Activated CD4-positive, CD25-positive, alpha-beta regulatory T cell (primary cell): ENCODE measurements at places on chromosomes 6 and 20.
A peak's percentile ranks its signal among the peaks of the same experiment; 100 is the strongest.

GRCh38 chr20:50118203-50118602 is 5.3 kb upstream of the UBE2V1 start:
- DNase-seq, result no peak

DNA sequence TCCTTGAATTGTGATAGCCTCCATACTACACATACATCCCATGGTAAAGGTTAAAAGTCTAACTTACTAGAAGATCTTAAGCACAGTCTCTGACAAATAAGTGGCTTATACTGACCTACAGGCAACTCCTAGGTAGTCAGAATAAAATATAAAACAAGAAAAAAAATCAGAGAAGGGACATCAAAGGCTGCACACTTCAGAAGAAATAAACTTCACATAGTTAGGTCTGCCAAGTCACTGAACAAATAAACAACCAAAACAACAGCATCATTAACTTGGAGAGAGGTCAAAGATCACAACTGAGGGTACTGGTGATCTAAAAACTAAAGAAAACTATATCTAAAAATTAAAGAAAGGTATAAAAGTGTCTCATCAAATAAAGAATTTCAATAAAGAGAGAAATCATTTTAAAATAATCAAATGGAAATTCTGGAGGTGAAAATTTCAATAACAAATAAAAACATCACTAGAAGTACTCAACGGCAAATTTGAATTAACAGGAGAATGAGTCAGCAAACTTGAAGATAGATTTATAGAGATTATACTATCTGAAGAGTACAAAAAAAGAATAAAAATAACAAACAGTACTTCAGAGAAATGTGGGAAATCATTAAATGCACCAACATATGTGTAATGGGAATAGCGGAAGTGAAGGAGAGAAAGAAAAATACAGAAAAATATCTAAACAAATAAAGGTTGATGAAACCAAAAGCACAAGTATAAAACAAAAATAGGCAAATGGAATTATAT is 88.0 kb upstream of the UST start:
- DNase-seq, result no peak

DNA sequence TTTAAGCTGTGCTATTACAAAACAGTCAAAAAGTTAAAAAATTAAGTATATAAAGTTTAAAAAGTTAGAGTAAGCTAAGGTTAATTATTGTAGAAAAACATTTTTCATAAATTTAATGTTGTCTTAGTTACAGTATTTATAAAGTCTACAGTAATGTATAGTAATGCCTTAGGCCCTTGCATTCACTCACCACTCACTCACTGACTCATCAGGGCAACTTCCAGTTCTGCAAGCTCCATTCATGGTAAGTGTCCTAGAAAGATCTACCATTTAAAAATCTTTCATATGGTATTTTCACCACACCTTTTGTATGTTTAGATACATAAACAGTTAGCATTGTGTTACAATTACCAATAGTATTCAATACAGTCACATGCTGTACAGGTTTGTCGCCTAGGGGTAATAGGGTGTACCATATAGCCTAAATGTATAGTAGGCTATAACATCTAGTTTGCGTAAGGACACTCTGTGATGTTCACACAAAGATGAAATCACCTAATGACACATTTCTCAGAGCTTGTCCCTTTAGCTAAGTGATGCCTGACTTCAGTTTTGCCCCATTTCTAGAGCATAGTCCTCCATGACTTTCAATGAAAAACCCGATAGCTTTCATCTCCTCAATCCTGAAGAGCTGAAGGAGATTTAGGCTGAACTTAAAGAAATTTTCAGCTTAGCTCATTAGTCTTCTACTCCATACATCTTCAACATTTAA is 14.9 kb upstream of the HLA-DRA start:
- DNase-seq, result no peak

DNA sequence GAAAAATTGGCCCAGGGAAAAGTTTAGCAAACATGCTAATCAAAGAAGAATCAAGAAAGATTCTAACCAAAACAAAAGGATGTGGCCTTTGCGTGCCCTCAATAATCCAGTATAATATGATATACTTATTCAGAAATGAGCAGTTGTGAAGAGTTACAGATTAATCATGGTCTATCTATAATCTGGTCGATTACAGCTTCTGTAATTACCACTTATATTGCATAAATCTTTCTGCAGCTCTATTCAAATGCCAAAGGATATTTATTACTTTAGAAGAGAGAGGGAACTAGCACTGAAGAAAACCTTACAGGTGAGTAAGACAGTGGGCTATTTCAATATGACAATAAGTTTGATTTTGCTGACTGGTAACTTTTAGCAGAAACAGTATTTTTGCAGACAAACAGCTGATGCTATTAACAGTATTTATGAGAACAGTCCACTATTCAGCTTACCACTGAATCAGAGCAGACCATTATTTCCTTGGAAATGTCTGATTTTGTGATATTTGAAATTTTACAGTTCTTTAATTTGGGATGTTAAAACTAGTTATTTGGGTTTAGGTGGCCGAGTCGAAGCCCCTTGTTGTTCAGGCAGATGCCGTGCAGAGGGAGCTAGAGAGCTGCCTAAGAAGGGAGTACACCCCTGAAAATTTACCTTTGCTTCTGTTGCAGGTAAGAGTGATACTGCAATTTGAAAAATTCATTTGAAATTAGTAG is 92.2 kb downstream of the CEP57L1 start:
- DNase-seq, result peak; percentile 29

DNA sequence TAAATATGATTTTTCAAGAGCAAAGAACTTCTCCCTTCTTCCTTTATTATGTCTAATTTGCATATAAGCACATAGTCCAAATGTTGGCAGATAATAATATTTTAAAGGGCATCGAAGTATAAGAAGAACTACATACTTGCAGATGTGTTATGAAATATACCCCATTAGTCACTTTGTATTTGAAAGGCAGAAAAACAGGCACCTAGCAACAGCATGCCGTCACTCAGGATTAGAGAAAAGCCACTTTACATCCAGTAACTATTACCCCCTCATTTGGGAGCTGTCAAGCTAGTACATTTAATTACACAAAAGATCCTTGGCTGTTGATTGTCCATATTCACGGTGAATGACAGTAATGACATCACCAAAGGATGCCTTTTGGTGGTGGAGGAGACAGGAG is 99.3 kb upstream of the ARMC2 start:
- no peak for DNase-seq

DNA sequence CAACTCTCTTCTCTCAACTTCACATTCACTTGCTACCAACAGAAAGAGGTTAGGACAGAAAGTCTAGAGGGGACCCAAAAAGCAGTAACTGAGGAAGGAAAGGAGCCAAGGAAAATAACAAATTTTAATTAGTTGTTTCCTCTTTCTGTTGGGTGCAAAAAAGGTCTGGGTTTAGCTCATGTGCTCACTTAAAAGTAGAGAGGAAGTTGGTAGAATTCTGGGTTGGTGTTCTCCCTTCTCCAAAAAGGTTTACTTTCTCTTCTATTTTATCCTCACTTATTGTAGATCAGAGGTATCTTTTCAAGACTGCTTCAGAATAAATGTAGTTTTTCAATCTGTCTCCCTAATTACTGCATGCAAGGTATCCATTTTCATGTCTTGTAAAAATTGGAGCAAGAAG is 42.8 kb downstream of the MAP3K7 start:
- DNase-seq, result no peak

GRCh38 chr6:118650582-118651281 is 659 bp downstream of the CEP85L start:
- peak; percentile 27 for DNase-seq

DNA sequence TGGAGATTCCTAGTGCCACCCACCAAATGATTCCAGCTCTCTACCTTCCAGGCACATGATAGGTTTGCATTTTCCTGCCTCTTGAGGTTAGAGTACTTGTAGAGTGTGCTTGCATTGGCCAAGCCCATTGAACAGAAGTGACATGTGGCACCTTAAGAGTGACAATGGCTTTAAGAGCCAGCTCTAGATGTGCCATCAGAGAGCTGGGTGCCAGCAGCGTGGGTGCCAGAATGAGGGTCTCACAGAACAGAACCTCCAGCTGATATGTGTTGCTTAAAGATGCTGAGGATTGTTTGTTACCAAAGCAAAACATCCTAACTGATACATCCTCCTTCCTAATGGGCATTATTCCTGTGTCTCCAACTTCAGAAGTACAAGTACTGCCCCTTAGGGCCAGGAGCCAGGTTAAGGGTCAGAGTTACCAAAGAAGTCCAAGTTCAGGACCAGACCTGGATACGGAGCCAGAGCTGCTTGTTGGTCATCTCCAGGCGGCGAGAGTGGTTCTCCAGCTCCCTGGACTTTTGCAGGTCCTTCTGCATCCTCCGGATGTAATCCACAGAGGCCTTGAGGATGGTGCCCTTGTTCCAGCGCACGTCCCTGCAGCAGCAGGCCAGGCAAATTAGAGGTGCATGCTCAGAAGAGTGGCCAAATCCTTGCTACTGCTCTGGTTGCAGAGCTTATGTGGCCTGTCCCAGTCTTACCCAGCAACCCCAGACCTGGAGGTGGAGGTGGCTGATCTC is 47.5 kb downstream of the MDFI start:
- no peak for DNase-seq

- no peak for DNase-seq
Measured at GRCh38 chr20:43752561-43753301, 25.9 kb upstream of the GTSF1L start.

DNA sequence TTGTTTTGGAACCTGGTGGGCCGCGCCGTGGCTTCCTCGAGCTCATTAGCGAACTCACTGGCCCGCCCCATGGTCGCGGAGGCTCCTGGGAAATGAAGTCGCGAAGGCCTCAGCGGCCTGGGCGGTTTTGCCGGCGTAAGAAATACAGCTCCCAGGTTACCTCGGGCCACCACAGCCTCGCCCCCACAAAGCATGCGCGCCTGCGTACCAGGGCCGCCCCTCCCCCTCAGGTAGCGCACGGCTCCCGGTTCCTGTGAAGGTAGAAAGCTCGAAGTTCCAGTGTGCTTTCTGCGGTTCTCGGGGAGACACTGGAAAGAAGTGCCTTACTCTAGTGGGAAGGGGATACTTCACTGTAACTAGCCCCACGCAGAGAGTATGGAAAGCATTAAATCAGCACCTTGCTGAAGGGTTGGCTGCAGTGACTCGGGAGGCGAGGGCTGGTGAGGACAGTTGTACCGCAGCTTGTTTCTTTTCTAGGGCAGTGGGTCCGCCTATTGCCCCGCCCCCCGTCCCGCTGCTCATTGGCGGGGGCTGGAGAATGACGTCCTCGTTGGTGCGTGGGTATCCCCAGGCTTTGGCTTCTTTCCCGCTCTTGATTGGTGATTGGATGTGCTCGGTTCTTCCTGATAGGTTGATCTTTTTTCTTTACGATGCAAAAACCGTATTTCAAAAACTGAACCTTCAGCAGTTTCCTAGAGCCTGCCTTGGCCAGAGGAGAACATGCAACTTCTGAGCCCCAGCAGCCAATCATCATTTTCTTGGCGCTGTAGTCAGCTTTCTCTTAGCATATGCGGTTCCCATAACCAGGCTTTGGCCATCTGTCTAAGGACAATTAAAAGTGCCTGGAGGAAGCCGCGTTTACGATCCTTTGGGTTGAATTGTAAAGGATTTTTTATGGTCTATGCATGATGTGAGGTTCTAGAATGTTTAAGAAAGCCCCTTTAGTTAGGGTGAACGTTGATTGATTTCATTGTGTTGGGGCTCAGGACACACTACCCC is at the start of gene CDK19:
TSS of gene CDK19 (minus strand) at position 59 of the 999 bp plus-strand sequence. CDS start 333 bp downstream, outside the sequence.
- DNase-seq, result peak; percentile 97

GRCh38 chr6:1400126-1400850 is 10.9 kb downstream of the FOXF2 start:
- no peak for DNase-seq

DNA sequence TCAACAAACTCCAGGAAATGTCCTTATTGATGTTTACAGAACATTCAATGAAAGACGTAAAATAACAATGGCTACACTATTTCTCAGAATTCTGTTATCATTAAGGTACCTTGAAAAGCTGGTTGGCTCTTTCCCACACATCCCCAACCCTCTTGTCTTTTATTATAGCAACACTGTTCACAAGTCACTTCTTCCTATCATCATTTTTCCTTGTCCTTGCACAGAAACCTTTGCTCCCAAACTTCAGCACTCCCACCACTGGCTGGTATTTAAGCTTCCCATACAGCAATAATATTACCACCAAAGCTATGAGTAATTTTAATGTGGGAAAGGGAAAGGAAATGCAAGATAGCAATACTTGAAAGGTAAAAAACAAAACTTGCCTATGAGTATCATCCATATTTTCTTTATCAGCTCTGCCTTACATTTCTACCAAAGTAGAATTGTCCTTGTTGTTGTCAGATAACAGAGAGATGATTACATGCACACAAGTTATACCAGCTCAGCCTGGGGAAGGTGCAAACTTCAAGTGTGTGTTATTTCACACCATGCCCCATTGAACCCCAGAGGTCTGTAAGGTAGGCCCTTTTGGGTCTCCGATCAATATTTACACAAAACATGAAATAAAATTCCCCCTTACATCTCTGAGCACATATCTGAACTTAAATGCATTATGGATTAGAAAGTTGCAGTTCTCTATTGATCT is 32.2 kb downstream of the ARHGAP18 start:
- no peak for DNase-seq

- no peak for DNase-seq
Measured at GRCh38 chr6:628766-629165, 28.1 kb downstream of the HUS1B start.

- DNase-seq, result no peak
Measured at GRCh38 chr6:6841571-6841970, 253.1 kb downstream of the LY86 start.

GRCh38 chr6:42236030-42236429 is 18.4 kb upstream of the MRPS10 start:
- no peak for DNase-seq

DNA sequence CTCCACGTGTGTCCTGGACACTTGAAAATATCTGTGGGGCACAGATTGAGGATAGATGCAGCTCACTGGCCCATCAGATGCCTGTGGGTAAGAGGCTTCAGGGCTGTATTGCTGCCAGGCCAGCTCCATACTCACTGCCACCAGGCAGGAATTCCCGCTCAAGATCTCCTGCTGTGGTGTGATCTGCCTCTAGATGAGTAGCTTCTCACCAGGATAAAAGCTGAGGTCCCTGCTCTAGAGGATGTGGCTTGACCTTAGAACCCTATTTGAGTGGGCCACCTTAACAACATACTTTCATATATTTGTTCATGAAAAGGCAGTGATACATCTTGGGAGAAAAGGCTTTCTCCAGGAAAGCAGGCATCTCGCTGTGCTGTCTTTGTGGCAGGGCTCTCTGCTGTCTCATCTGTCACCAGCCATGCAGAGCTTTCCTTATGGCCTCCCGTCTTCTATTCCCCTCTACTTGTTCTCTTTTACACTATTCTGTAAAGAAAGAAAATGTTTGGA is 165.7 kb upstream of the RNF217 start:
- DNase-seq, result no peak

DNA sequence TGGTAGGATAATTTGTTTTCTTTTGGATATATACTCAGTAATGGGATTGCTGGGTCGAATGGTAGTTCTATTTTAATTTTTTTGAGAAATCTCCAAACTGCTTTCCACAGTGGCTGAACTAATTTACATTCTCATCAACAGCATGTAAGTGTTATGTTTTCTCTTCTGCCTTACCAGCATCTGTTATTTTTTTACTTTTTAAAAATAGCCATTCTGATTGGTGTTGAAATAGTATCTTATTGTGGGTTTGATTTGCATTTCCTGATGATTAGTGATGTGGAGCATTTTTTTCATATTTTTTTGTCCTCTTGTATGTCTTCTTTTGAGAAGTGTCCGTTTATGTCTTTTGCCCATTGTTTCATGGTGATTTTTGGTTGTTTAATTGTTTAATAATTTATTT is 11.9 kb downstream of the HINT3 start:
- no peak for DNase-seq

GRCh38 chr20:53176134-53176533 is 204.0 kb downstream of the TSHZ2 start:
- no peak for DNase-seq

- DNase-seq, result no peak
Measured at GRCh38 chr6:33251395-33252012, 20.2 kb downstream of the VPS52 start.

GRCh38 chr6:76814496-76815458 is 648.5 kb downstream of the HTR1B start:
- no peak for DNase-seq
